ENCODE measurements at places on chromosomes 7 and 10. TPM values are rescaled to one million over a fixed set of nuclear protein-coding genes. Genes with fewer than 3 reads are reported as not detected.

DNA sequence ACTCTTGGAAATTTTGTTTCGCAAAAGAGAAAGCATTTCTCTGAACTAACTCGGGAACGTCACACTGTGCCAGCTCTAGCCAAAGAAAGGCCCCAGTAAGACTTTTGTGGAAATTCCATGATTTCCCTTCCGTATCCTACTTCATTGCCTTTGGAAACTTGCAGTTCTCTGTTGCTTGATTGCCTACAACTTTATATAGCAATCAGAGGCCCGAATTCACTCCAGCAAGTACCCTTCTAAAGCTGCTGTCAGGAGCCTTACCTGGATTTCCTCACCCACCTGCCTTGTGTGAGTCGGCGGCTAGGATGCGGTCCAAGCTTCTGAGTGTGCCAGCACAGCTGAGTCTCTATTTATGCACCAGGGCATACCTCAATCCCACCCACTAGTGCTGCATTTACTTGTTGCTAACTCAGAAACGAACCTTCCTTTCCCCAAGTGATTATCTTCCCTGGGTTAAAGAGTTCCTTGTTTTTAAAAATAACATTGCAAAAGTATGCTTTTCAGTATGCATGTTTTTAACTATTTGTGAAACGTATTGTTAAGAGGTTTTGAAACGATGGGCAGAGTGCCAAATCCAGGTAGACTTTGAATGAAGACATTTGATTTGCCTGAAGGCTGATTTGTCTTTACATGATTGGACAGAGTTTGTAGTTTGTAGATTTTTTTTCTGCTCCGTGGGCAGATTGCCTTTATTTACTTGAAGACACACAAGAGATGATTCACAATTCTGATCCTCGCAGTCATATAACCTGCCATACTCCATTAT, at the start of gene AGR2:
Gene AGR2 (minus strand): TSS at position 326 of the 766 bp plus-strand sequence. CDS start 3,203 bp downstream, outside the sequence.
- H3K4me3 ChIP-seq, result no peak within 1 kb of the TSS
- no peaks in the 10 kb centered on the region for H3K27me3 ChIP-seq
- no peaks in the 10 kb centered on the region for H3K36me3 ChIP-seq
- no peak within 1 kb of the TSS for H3K27ac ChIP-seq
- no peaks in the 10 kb centered on the region for H3K4me1 ChIP-seq

CH25H gene
- 2.7 TPM for total RNA-seq

GRCh38 chr10:101080933-101081931, 19.4 kb downstream of the KAZALD1 start:
- peaks cover 1% of the 10 kb centered on the region for H3K27me3 ChIP-seq
- no peak overlapping the region for H3K4me3 ChIP-seq
- no peaks in the 10 kb centered on the region for H3K4me1 ChIP-seq
- no peaks in the 10 kb centered on the region for H3K36me3 ChIP-seq

GRCh38 chr7:23335621-23336020, 36.5 kb downstream of the MALSU1 start:
- no peaks in the 10 kb centered on the region for H3K36me3 ChIP-seq
- H3K27me3 ChIP-seq, result no peaks in the 10 kb centered on the region
- no peak for DNase-seq
- no peak overlapping the region for H3K27ac ChIP-seq

TEX47 gene
- not detected for total RNA-seq

- peaks cover 10% of the 10 kb centered on the region for H3K4me1 ChIP-seq
- peak overlapping the region; percentile 7 for H3K4me3 ChIP-seq
- H3K27ac ChIP-seq, result no peak overlapping the region
- no peaks in the 10 kb centered on the region for H3K27me3 ChIP-seq
- no peaks in the 10 kb centered on the region for H3K36me3 ChIP-seq
These were observed 2.0 kb downstream of the SAMD9 start for GRCh38 chr7:93115796-93116195.

RARRES2 gene
- total RNA-seq, result 102 TPM

GRCh38 chr10:109207361-109207760, 716.0 kb downstream of the XPNPEP1 start:
- H3K36me3 ChIP-seq, result no peaks in the 10 kb centered on the region
- no peak overlapping the region for H3K4me3 ChIP-seq
- no peaks in the 10 kb centered on the region for H3K27me3 ChIP-seq
- no peak overlapping the region for H3K27ac ChIP-seq
- no peaks in the 10 kb centered on the region for H3K4me1 ChIP-seq
- no peak for DNase-seq
